ENCODE measurements at places on chromosomes 5 and 9.

DNA sequence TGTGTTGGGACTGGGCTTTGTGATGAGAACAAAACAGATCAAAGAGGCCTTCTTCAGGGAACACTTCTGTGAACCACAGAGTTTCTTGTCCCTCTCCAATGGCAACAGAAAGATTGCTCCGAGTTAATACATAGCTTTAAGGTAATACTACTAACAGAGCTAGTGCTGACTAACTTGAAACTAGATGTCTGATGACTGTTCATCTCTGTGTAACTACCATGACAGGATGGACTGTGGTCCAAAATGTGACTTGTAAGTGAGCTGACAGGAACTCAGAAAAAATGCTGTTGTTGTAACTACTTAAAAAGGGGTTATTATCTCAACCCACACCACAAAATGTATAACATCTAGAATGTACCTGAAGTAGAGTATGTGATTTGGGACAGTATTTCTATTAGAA is 630.2 kb upstream of the DMAC1 start:
- DNase-seq, result no peak

- peak; percentile 63 for DNase-seq
Observed at GRCh38 chr5:172299916-172300439, 16.4 kb upstream of the UBTD2 start.

DNA sequence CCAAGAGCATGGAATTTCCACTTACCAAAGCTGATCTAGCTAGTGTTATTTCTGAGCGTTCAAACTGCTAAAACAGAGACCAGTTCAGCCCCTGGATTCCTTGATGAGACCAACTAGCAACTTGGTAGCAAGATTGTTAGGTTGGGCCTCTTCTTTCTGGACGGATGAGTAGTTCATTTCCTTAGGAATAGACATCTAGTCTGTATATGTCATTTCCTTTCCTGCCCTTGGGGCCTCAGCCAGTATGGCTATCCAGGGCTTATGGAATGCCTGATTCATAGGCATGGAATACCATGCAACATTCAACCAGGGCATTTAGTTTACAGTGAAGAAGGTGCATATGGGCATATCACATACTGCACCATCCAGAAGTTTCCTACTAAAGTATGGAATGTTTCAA is 14.5 kb upstream of the LPAR1 start:
- DNase-seq, result peak; percentile 9

GRCh38 chr5:14376789-14377188 is 204.8 kb upstream of the OTULINL start:
- no peak for DNase-seq

GRCh38 chr9:3553076-3553765 is 27.4 kb upstream of the RFX3 start:
- no peak for DNase-seq

DNA sequence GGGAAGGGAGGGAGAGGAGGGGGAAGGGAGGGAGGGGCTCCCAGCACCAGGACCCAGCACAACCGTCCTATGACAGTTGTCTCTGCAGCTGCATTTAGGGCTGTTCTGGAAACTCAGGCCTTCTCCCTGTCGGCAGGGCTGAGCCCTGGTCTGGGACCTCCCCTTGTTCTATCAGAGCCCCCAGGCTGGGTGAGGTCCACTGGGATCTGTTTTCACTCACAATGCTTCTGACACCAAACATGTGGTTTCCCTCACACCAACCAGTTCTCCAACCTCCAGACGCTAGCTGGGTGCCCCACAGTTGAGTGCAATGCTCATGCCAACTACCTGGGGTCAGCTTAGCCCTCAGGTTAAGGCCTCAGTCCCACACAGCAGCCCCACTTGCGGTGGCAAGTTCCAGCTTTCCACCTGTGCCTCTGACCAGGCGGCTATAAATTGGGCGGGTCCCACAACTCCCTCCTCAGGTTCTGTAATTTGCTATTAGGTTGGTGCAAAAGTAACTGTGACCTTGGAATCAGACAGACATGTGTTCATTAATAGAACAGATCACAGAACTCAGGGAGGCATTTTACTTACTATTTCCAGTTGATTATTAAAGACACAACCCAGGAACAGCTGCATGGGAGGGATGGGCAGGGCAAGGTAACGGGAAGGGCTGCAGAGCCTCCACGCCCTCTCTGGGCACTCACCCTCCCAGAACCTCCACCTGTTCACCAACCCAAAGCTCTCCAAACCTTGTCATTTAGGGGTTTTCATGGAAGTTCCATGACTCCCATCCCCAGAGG is 13.5 kb downstream of the ADAMTS2 start:
- no peak for DNase-seq

DNA sequence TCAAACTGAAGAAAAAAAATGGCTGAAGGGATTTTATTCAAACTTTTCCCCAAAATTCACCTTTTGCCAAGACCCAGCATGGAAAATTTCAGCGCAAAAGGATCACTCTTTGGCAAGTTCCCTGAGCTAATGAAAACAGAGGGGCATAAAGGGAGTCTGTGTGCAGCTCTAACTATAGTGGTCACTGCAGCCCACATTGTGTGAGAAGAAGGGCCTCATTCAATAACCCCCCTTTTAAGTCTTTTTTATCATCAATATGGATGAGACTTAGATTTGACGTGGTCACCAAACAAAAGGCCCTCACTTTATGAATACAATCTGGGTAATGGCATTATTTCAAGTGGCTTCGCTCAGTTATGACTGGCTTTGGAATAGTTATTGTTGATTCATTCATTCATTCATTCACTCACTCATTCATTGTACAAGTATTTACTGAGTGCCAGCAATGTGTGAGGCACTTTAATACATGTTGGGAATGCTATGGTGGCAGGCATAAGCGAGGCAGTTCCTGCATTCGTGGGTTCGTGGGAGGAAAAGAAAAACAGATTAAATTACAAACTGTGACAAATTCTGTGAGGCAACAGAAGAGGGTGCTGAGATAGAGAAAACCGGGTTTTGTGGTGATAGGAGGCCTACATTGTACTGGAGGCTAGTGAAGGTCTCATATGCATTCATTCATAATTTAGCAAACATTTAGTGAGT is 145.7 kb upstream of the KLF4 start:
- DNase-seq, result no peak

DNA sequence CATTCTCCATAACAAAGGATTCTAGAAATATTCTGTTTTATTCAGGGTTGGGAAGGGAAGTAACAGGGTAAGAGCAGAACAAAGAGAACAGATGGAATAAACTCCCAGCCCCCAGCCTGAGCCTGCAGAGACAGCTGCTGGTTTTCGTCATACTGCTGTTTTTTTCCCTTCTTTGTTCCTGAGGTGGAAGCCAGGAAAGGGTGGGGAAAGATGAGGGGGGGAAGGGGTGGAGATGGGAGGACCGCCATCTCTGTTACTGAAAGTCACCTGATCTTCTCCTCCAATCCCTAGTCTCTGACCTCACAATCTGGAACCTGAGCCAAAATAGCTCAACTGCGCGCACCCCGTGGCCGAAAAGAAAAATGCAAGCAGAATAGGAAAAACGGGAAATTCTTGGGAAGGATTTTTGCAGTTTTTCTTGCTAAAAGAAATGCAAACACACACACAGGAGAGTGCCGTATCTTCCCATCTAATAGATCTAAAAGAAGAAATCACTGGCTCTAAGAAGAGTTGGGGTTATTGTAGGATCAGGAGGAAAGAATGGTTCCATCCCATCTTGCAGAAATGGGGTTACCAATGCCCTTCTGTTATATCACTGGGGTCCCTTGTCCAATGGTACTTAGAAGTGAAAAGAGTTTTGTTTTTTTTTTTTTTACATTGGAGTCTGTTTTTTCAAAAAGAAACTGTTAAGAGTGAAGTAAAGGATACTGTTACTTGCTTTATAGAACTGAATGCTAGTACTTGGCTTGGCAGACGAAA is 57.9 kb downstream of the DIAPH1 start:
- peak; percentile 99 for DNase-seq

DNA sequence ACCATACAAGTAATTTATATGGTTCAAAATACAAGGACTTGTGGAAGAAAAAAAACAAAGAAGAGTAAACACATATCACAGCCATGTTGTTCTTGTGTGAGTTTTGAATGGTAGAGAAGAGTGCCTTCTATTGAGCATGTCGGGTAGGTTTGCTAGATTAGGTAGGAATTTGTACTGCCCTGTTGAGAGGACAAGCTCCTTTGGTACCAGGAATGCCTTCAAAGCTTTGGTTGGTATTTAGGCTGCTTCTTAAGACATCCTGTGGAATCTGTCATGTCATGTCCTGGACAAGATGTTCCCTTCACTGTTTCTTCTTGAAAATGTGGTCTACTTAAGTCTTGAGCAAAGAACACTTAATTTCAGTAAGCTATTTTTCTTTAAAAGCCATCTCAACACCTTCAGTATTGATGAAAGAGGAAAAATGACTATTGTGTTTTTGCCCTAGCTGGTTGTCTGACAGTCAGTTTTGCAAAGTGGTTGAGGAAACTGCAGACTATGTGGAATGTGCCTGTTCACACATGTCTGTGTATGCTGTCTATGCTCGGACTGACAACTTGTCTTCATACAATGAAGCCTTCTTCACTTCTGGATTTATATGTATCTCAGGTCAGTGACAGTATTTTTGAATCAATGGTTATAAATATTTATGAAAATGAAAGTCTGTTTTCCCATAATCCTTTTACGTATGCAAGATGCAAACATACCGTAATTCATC is 296.9 kb downstream of the ADGRV1 start:
- DNase-seq, result no peak

- DNase-seq, result no peak
Observed at GRCh38 chr5:75169516-75169915, 67.2 kb downstream of the ANKRD31 start.

DNA sequence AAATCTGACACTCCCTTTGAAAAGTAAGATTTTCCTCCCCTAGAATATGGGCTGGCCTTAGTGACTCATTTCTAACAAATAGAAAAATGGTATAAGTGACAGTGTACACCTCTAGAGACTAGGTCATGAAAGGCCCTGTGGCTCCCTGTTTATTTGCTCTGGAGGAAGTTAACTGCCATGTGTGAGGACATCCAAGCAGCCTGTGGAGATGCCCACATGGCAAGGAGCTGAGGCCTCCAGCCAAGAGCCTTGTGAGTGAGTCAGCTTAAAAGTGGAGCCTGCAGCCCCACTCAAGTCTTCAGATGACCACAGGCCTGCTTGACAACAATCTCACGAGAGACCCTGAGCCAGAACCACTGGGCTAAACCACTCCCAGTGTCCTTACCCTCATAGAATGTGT is 128.1 kb upstream of the LHFPL2 start:
- DNase-seq, result no peak

DNA sequence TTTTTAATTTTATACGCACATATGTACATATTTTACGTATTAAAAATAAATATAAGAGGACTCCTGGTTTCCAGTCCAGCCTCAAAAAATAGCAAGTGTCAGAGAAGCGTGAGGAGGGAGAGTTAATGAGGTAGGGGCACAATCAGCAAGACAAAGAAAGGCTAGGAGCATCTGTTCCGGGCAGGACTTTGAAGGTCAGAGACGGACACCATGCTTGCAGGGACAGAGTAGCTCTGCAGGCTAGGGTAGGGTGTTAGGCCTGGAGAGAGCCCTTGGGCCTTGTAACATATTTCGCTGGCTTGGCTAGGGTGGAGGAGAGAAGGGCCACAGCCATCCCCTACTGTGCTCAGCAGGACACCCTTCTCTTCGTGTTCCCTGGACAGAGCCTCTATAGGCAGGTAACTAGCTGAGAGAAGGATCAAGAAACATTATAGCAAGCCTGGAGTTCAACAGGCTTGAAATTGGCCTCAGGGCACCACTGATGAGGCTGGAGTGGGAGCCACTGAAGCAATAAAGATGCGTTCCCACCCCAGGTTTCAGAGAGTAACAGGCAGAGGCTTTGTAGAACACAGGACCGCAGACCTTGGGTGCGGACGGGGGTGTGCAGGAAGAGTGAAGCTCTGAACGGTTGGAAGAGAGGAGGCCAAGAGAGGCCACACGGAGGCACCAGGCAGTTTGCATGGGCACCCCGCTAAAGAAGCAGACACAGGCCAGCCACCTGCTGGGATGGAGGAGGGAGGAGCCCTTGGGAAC is 9.7 kb upstream of the IPPK start:
- no peak for DNase-seq

- no peak for DNase-seq
Observed at GRCh38 chr5:148511810-148512347, 128.1 kb downstream of the FBXO38 start.

DNA sequence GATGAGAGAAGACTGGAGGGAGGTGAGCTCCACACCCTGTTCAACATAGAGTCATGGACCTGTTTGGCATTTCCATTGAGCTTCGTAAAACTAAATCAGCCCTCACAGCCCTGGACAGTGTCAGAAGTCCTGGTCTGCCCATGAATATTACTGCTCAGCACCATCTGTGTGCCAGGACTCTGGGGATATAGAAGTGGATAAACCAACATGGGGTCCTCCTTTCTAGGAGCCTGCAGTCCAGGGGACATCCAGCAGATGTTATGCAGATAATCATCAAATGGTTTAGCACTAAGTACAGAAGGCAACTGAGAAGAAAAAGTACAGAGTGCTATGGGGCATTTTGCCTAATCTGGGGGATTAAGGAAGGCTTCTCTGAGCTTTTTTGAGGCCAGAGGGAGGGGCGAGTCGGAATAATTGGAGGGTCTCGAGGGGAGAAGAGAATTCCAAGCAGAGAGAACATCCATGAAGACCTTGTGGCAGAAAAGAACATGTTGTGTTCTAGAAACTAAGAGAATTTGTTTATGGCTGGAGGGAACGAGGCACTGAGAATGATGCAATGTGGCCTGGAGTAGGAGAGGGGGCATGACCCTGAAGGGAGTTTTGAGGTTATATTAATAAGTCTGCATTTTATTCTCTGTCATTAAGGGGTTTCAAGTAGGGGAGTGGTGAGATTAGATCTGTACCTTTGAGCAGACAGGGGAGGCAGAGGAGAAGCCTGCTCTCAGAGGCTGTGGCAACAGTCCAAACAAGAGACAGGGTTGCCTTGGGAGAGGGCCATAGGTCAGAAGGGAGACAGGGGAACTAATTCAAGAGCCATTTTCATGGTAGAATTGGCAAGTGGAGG is 63.5 kb upstream of the SLC2A8 start:
- DNase-seq, result no peak

DNA sequence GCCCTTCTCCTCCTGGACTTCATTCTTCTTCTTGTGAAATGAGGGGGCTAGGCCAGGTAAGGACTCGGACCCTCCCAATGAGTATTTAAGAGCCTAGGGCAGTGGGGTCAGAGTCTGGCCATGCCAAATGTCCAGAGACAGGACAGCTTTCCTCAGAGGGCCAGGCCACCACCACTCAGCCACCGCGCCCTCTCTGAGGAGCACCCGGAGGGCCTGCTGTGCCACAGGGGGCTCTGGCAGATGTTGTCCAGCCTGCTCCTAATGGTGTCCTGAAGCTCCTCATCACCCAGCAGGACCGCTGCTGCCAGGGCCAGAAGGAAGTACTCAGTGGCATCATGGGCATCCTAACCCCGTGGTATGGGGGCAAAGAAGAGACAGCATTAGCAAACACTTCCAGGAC is 58.3 kb downstream of the SH3TC2 start:
- DNase-seq, result no peak

GRCh38 chr9:122370869-122371755 is at the start of gene PTGS1:
PTGS1 (plus strand) TSS chr9:122371024; CDS start chr9:122371085, 61 bp downstream.
- no peak for DNase-seq

GRCh38 chr5:7501061-7501460 is 105.1 kb downstream of the ADCY2 start:
- no peak for DNase-seq

DNA sequence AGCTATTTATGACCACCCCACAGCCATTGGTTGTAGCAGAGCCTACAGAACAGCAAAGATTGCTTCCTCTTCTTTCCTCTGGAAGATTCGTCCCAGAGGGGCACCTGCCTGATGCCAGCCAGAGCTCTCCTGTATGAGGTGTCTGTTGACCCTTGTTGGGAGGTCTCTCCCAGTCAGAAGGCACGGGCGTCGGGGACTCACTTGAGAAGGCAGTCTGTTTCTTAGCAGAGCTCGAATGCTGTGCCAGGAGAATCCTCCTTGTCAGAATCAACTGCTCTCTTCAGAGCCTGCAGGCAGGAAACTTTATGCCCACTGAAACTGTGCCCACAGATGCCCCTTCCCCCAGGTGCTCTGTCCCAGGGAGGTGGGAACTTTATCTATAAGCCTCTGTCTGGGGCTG is 479.5 kb upstream of the IZUMO3 start:
- no peak for DNase-seq

Data from A172 (cell line).